Hematopoietic multipotent progenitor cell treated with erythropoietin and hydrocortisone succinate and interleukin-3 and kit ligand, for 15 days (in vitro differentiated cells): ENCODE measurements at places on chromosomes 1 and 21.

- no peak for DNase-seq
These were observed 192.5 kb upstream of the GREM2 start for GRCh38 chr1:240804475-240804874.

DNA sequence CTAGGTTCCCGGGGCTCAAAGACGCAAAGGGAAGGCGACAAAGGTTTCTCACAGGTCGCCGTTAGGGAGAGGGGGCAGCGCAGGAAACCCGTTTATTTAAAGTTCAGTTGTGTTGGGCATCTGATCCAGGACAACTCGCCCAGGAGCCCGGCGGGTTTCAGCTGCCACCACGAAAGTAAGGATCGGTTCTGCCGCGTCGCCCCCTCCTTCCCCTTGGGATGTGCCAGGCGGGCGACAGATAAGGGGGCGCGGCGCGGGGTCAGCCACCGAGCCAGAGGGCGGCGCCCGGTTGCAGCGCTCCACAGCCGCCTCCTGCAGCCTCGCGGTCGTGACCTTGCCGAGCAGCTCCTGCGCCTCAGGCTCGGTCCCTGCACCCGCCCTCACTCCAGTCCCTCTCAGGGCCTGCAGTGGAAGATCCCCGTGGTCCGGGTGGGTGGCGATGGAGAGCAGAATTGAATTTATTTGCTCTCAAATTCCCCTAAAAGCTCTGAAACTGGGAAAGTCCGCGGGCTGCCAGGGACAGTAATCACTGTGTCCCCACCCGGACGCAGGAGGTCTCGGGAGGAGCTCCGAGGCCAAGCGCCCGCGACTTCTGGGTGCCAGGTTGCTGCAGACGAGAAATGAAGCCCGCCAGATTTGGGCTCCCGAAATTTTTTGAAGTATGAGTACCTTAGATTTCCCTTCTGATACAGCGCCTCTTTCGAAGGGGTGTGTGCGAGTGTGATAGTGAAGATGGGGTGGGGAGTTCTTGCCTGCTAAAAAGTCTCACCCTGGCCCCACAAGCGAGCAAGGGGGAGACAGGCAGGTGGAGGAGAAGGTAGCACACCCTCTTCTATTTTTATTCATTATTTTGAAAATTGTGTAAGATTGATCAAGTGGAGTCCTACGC, 28.4 kb upstream of the NFIA start:
- peak; percentile 83 for DNase-seq

DNA sequence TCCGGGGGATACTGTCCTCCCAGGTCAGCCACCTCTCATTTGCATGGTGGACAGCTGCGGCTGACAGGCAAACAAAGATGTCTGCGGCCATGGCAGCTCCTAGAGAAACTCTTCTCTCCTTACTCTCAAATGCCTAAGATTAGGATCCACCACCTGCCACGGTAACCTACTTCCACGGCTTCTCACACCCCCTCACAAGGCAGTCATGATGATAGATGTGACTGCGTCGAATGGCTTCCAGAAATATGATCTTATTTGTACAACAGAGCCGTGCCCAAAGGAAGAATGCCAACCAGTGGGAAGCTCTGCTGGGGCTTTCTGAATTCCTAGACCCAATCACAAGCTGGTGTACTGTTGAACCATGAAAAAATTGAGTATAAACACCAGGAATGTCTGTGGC, 73.4 kb downstream of the BACE2 start:
- DNase-seq = no peak

GRCh38 chr1:230109895-230110667, 43.0 kb downstream of the GALNT2 start:
- no peak for DNase-seq

GRCh38 chr1:241007668-241008067, 349.3 kb downstream of the RGS7 start:
- DNase-seq = no peak

- DNase-seq = no peak
These were observed 132.5 kb downstream of the GALNT2 start for GRCh38 chr1:230199554-230199953.

GRCh38 chr1:42680921-42681683, 1.1 kb upstream of the YBX1 start:
- peak; percentile 34 for DNase-seq

DNA sequence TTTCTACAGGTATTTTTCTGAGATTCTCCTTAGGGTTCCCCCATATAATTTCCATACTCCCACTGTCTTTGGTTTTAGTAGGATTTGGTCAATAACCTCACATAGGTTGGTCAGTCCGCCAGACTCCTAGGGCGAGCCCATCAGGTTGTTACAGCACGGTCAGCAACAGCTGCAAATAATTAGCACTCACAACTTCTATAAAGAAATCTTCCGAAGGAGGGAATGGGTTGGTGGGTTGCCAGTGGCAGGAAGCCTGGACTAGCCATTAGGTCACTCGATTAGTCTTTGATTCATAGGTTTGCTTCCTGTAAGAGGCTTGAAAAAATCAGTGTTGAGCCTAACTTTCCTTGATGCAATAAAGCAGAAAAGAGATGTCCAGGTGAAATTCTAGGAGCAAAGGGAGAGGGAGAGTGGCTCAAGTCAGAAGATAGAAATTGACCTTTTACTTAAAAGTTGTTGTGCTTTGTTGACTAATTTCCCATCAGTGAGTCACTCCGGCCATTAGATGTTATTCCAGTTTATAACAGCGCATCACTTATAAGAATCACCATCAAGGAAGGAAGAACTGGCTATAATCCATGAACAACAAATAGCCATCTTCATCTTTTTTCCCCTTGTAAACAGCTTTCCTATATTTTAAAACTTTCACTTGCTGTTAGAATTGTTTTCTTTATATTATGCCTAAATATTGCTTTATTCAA, 88.3 kb downstream of the TPR start:
- no peak for DNase-seq

GRCh38 chr1:233916706-233917105, 12.2 kb downstream of the SLC35F3 start:
- DNase-seq = no peak

DNA sequence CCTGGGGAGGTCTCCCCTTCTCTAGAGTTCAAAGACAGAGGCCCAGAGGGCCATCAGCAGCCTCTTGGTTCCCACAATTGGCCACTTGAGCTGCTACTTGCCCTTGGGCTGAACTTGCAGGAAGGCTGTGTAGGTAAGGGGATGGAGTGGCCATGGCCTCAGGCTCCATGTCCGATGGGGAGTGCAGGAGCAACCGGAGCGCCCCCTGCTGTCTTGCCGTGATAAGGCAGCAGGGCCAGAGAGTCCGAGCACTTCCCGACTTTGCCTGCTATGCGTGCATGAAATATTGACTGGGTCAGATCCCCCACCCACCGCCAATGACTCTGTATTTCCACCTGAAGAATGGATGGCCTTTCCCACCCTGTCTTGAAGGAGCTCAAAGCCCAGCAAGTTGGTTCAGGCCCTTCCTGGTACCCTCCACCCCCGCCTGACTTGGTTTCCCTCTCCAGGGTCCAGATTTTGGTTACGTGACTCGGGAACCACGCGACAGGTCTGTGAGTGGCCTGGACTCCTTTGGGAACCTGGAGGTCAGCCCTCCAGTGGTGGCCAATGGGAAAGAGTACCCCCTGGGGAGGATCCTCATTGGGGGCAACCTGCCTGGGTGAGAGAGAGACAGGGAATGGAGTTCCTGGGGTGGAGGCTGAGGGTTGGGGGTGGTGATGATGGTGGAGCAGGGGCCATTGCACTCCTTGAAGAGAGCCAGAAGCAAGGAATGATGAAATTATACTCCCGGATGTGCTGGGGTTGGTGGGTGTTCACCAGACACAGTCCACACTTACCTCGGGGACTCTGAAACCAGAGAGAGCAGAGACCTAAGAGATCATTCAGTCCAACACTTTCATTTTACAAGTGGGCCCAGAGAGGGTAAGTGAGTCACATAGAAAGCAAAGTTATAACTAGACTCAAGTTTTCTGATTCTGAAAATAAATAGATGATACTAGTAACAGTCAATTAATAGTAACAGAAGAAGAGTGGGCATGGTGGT, 25.6 kb downstream of the PADI3 start:
- DNase-seq = peak; percentile 33

DNA sequence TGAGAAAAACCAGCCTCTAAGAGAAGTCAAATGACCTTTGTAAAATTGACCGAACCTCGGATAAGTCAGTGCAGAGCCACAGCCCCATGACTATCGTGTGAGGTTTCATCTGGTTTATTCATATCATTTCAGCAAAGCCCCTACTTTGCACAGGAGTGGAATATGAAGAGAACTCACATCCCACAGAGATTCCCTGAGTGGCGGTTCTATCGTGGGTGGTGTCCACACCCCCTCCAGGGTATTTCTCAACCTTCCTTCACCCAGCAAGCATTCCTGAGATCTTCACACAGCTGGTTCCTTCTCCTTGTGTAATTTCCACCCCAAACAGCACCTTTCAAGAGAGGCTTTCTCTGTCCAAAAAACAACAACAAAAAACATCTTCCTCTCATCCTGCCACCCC, 47.5 kb downstream of the EVA1C start:
- no peak for DNase-seq

GRCh38 chr1:59520194-59520593, 223.3 kb downstream of the FGGY start:
- no peak for DNase-seq

DNA sequence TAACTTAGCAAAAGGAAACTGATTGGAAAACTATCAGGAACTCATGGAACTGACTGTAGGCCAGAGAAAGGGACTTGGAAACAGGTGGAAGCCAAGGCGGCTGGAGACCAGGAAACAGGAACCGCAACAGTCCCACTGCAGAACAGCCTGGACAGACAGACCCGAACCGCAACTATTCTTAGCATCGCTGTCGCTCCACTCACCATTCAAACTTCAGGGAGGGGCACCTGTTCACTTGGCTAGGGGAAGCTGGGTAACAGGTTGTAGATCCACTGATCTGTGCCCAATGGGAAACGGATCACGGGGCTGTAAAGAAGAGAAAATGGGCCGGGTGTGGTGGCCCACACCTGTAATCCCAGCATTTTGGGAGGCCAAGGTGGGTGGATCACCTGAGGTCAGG, 61.9 kb downstream of the CLSTN1 start:
- no peak for DNase-seq

- no peak for DNase-seq
These were observed 13.3 kb downstream of the MFAP2 start for GRCh38 chr1:16967095-16967575.

GRCh38 chr1:42731585-42731984, 8.5 kb downstream of the CLDN19 start:
- no peak for DNase-seq

DNA sequence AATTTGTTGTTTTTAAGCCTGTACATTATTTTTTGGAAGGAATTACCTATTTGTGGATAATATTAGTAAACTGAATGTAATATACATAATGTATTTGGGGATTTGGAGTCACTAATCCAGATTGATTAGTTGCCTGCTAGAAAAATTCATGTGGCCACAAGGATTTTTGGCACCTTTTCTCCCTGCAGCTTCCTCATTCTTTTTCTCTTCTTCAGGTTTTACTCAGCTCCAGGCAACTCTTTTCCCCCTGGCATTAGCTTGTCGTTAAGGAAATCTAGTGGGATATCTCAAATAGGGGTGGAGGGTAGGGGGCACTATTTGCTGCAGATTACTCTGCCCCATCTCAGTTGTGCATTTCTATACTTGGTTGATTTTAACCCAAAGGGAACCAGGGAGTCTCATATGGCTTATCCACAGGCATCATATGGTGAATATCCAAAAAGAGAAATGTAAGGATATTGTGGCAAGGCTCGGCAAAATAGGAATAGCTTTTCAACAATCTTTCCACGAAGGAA, 203.1 kb downstream of the NFIA start:
- DNase-seq = no peak

DNA sequence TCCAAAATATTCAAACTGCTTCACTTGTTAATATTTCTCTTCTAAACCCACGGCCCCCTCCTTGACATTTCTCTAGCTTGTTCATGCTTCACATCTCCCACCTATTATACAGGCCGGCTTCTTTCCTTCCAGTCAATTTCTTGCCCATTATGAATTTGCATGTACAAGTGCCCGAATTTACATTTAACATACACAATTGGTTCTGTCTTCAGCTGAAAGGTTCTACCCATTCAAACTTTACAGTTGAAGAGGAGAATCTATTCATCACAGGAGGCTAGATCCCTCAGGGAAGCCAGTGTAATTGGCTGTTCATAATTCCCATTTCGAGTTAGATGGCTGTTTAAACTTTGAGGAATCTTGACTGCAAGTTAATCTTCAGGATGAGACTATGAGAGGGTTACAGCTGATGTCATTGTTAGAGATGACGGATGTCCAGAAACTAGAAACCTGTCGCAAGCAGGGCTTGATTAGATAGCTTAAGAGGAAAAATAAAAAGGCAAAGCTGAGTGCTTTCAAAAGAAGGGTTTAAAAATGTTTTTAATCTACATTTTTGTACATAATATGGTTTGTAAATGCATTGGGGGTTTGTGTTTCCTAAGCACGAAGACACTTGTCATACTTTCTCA, 157.0 kb downstream of the ADSS2 start:
- DNase-seq = no peak

DNA sequence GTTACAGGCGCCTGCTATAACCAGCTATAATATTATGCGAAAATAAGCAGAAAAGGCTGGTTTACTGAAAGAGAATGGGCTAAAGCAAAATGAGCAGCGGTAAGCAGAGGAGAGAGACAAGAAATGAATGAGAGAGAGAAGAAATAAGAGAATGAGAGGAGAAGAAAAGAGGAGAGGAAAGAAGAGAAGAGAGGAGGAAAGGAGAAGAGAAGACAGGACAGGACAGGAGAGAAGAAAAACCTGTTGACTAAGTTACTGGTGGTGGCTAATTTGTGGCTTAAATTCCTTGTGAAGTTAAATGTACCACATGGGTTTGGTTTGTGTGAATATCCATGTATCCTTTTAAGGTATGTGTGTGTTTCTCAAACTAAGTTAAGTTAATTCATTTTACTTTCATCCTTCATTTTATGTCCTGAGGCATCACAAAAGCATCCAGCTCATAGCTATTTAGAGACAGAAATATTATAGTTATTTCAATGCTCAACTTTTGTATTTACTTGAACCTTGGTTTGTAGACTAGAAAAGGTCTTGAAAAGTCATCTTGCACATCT, 3.1 kb upstream of the DDR2 start:
- no peak for DNase-seq

- DNase-seq = no peak
These were observed 312.4 kb downstream of the HMCN1 start for GRCh38 chr1:186046437-186047211.

- DNase-seq = peak; percentile 91
These were observed at the start of gene PBXIP1 for GRCh38 chr1:154955718-154956543. PBXIP1 (minus strand) TSS chr1:154956099; CDS start chr1:154953721, 2,378 bp downstream.

DNA sequence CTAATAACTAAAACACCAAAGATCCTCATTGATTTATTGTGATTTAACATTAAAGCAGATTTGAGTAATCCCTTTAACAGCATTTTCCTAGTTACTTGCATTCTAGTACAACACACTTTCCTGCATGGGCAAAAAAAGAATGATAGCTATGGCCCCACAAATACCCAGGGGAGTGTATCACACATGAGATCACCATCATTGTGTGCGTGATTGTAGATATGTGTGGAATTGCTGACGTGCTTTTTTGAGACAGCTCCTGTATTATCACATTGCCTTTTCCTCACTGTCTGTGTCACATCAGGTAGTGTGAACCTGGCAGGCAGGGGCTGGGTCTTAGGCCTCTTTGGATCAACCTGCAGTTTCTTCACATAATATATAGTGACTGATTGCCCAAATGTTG, 48.5 kb upstream of the SAMD13 start:
- DNase-seq = no peak

GRCh38 chr1:235011064-235011598, 117.5 kb downstream of the TOMM20 start:
- DNase-seq = no peak
